Activated CD4-positive, alpha-beta T cell treated with anti-CD3 and anti-CD28 coated beads, Interleukin-10, Interleukin-2, amounts not matched to agents 100 ng/mL and 50 ng/mL, durations not matched to agents 16 hours and 8 hours (primary cell): ENCODE measurements at places on chromosomes 12 and 14.
A peak's percentile ranks its signal among the peaks of the same experiment; 100 is the strongest.

GRCh38 chr14:94098326-94098992 lies 12.1 kb upstream of the IFI27 start:
- DNase-seq = no peak

GRCh38 chr14:62133776-62134550 lies 371.7 kb downstream of the SNAPC1 start:
- DNase-seq = no peak

- no peak for DNase-seq
Observed at GRCh38 chr14:92607702-92608429, 94.3 kb downstream of the RIN3 start.

- DNase-seq = peak; percentile 46
Observed at GRCh38 chr12:51269174-51270066, 795 bp downstream of the SMAGP start.

- DNase-seq = no peak
Observed at GRCh38 chr14:78222746-78223145, 52.6 kb downstream of the NRXN3 start.
